Left ventricle myocardium superior (tissue), 1 donor: ENCODE measurements at places on chromosomes 6 and 20.

- no peak for DNase-seq
Observed at GRCh38 chr6:25168637-25169036, 110.5 kb upstream of the CARMIL1 start.

GRCh38 chr6:49662892-49663261 lies 26.2 kb upstream of the RHAG start:
- no peak for DNase-seq

DNA sequence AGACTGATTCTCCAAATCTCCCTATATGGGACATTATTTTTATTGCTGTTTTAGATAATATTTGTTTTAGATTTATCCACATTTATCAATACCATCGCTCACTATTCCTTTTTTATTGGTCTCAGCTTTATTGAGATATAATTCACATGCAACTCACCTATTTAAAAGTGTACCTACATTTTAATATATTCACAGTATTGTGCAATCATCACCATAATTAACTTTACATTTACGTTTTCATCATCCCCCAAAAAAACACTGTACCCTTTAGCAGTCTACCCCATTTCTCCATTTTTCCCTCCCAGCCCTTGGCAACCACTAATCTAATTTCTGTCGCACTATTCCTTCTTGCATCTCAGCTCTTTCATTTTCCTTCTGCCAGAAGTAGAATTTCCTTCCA lies 110.8 kb upstream of the HDAC2 start:
- no peak for DNase-seq

- DNase-seq, result no peak
Observed at GRCh38 chr20:1618954-1619540, 762 bp downstream of the SIRPB1 start.

- no peak for DNase-seq
Observed at GRCh38 chr20:48364688-48365421, 462.9 kb downstream of the PREX1 start.

GRCh38 chr6:44739181-44739580 lies 351.7 kb downstream of the CDC5L start:
- no peak for DNase-seq

GRCh38 chr20:29443819-29444218 lies 1813.6 kb upstream of the DEFB115 start:
- DNase-seq, result no peak

DNA sequence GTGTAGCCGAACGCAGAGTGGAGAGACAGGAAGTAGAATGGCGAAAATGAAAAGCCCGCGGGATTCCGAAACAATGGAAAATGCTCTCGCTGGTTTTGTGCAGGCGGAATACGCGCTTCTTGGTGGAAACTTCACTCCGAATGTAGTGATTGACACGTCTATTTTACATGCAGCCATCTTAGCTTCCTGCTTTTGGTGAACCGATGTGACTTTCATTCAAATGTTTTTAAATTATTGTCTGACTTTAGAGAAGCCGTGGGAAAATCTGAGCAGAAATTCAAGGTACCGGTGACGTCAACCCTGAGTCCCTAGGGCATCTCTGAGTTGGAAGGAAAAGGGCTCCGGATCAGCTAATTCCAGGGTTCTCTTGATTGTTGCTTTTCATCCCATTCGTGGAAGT lies 11.4 kb downstream of the GPX5 start:
- no peak for DNase-seq

DNA sequence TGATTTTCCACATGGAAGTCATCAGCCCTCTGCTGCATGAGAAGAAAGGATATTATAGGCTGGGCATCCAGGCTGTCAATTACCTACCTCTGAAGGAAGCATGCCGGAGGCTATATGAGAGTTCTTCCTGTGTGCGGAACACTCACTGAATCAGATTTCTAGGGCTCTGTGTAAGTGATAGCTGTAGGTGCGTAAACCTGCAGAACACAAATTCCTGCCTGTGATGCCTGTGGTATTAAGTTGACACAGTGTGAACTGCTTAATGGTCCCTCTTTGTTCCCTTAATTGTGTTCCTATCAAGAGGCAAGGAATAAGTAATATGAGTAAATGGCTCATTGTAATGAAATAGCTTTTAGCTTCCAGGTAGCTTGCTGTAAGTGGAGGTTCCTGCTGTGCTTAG lies 103.3 kb downstream of the ANKS1A start:
- DNase-seq, result no peak

DNA sequence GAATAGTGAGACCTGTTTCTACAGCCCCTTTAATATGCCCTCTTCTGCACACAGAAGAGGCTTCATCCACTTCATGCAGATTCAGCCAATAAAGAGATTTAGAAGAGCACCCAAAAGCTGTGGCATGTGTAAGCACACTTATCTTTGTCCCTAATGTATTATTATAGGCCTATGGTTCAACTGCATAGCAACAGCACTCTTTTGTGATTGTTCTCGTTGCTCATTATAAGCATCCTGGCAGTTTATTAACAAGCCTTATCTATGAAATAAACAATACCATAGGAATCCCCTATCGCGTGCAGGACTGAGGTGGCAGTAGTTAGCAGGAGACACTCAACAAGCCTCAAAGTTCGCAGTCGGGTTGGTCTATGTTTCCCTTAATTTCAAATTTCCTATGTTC lies 138.5 kb upstream of the BEND6 start:
- DNase-seq, result no peak

- DNase-seq, result no peak
Observed at GRCh38 chr6:134111062-134111677, 58.7 kb upstream of the SLC2A12 start.

DNA sequence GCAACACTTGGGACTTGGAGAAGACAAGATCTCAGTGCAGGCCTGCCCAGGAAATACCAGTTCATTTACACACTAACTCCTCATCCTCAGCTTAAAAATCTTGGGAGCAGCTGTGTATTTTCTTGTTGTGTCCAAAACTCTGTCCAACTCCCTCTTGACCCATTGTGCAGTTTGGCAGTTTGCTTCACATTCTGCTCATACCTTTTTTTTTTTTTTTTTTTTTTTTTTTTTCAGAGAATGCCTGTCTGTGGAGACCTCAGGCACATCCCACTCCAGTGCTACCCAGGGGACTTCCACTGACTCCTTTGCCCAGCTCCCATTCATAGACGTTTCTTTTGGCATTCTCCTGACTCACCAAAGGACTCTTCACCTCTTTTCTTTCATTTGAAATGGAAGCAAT lies 265.8 kb upstream of the TCF21 start:
- no peak for DNase-seq

DNA sequence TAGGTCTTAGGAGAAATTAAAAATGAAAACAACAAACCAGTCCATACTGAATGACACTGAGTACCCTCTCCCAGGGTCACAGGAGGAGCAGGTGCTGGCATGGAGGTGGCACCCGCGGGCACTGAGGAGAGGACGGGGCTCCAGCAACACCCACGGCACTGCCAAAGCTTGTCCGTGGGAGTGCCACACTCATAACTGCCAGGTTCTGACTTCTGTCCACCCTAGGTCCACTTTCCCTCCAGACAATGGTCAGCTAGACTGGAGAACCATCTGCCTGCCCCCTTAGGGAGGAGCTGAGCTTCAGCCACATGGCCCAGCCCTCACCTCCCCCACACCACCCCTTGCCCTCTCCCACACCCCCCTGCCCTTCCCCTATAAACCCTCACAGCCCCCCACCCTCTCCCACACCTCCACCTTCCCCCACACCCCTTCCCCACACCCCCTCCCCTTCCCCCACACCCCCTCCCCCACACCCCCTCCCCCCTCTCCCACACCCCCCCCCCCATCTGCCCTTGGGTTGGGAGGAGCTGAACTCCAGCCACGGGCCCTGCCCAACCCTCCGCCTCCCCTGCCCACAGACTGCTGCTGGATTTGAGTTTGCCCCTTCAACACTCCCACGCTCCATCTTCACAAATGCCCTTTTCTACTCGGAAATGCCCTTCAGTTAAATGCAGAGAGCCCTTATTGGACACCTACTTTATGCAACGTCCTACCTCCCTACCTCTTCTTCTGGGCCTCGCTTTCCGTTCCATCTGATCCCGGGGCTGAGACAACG lies 129.6 kb downstream of the TAF4 start:
- DNase-seq, result peak; percentile 9

DNA sequence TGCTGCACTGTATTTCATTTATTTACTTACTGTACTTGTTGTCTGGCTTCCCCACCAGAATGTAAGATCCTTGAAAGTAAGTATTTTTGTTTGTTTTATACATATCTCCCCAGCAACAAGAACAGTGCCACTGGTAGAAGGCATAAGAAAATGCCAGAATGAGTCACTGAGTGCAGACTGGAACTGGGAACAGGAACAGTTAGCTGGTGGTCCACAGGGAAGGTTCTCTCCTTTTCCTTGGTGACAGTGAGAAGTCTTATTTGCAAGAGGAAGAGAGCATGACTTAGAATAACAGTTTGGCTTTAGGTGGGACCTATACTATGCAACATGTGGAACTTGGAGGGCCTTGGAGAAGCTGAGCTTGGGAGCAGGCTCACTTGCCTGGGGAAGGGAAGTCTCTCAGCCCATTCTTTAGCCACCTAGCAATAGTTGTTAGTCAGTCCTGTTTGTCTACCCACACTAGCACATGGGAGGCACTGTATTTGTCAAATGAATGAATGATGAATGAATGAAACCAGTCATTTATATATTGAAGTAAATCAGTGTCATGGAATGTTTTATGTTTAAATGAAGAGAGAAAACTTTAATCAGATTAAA lies 203.5 kb downstream of the KCNQ5 start:
- DNase-seq, result no peak

GRCh38 chr20:1906361-1907051 lies 11.3 kb downstream of the SIRPA start:
- no peak for DNase-seq

GRCh38 chr6:114030767-114031166 lies 59.8 kb upstream of the HDAC2 start:
- no peak for DNase-seq

GRCh38 chr6:17156112-17156921 lies 54.5 kb downstream of the STMND1 start:
- DNase-seq, result peak; percentile 33

DNA sequence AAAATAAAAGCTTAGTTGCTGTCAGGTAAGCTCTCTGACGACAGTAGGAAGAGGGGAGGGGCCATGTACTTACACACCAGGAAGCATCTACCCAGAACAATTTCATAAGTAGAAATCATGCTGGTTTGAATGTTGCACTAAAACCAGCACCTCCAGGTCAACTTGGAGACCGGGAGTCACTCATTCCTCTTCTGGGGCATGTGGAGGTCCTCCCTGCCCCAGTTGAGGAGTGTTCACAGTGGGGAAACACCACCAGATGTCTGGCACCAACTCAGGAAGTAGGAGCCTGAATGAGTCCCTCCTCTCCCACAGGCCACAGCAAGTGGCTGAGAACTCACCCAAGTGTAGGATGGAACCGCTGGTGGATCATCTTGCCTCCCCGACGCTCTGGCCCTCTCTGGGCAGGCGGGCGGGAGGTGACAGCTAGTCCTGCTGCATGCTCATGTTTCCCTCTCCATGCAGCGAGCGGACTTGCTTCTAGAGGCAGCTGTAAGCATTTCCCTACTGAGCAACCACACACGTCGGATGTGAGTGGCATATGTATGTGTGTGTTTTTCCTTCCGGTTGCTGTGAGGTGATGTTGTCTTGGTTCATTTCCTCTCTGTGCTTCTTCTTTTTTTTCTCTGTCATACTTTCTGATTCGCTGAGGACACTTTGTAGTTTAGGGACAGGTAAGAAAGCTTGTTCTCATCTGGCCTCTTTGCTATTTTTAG lies 149.5 kb upstream of the NEDD9 start:
- peak; percentile 32 for DNase-seq

DNA sequence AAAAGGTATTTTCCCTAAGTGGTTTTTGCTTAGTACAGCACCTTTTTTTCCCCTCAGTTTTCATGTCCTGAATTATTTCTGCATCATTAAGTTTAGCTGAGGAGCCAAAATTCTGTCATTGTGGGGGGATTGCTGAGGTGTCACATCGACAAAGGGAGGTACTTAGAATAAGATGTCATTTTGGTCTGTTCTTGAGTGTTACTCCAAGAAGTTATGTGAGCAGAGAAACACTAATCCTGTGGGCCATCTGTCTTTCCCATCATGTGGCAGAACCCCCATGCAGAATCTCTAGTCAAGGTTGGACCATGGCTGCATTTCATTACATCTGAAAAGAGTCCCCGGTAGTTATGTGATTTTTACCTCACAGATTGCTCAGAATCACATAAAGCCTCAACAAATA lies 167.8 kb upstream of the CENPW start:
- DNase-seq, result no peak

GRCh38 chr6:68635706-68636513 lies 828 bp downstream of the ADGRB3 start:
- DNase-seq, result peak; percentile 41

GRCh38 chr6:83921315-83921714 lies 61.8 kb downstream of the CYB5R4 start:
- no peak for DNase-seq

DNA sequence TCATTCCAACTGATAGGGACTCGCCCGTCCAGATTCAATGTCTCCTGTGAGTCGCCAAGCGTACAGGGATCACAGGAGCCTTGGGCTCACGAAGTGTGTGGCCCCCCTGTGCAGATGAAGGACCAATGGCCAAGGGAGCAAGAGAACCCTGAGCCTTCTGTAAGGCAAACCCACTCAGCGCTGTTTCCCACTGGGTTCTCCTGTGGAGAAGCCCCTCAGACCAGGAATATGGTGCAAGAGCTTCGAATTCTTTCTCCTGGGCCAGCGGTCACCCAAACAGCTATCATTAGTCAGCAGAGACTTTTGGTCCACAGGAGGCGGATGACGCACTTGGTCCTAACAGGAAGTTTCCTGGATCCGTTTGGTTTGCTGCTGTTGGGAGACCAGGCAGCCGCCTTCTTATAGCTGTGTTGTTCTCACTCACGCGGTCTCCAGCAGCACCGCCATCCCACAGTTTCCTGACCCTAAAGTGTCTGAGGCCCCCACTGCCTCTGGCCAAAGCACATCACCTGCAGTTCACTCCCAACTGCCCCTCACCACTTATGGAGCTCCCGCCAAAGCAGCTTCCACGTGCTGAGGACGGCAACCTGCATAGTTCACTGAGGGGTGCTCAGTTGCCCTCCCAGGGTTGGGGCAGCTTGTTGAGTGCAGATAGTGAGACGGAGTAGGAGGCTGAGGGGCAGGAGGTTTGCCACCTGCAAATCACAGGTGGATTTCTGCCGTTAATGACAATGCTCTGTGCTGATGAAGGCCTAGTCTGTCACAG lies 268.6 kb downstream of the ERMARD start:
- no peak for DNase-seq

- DNase-seq, result no peak
Observed at GRCh38 chr6:149075616-149076354, 241.7 kb upstream of the TAB2 start.

GRCh38 chr6:28000351-28001045 lies 43.5 kb downstream of the OR2B6 start:
- no peak for DNase-seq

DNA sequence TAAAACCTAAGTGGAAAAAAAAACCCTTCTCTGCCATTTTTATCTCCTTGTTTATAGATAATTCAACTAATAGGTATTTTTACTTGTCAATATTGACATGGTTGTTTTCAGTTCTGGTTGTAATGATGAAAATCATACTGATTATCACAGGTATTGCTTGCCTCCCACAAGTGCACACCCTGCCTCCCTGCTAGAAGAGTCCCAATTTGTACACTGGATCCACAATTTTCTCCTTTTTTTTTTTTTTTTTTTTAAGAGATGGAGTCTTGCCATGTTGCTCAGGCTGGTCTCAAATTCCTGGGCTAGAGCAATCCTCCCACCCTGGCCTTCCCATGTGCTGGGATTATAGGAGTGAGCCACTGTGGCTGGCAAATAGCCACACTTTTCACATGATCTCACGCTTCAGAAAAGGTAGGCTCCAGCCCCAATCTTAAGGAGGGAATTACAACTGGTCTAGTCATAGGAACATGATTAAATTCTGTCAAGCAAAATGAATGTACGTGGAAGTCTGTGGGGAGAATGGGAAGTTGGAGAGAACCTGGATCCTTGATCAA lies 12.3 kb downstream of the DYNLT2 start:
- DNase-seq, result no peak
